ENCODE measurements at places on chromosomes 11 and 22.

DNA sequence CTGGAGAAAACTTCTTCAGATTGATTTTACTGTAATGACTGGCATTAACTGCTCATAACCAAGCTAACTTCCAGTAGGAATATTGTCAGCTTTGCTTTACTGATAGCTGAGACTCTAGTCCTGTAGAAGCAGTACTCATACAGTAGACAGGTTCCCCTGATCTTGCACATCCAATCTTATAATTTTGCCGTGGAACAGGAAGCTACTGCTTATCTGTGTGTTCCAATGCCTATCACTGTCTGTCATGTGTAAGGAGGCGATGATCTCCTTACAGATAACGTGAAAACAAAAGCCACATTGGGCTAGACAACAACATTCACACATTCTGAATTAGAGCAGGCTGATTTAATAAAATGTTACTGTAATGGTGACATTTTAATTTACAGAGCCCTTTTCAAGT lies 13.2 kb downstream of the HSD17B12 start:
- no peak for DNase-seq

GRCh38 chr22:38305471-38306448 lies 11.5 kb downstream of the CSNK1E start:
- DNase-seq: peak; percentile 38

DNA sequence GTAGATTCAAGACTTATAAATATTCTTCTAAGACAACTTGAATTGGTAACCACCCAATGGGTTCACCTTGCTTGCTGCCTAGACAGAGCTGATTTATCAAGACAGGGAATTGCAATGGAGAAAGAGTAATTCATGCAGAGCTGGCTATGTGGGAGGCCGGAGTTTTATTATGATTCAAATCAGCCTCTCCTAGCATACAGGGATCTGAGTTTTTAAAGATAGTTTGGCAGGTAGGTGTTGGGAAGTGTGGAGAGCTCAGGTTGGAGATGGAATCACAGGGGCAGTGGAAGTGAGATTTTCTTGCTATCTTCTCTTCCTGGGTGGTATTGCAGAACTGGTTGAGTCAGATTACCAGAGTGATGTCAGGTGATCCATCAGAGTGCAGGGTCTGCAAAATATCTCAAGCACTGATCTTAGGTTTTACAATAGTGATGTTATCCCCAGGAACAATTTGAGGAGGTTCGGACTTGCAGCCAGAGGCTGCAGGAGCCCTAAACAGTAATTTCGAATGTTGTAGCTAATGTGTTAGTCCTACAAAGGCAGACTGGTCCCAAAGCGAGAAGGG lies 1448.6 kb upstream of the RAG2 start:
- no peak for DNase-seq

- DNase-seq: no peak
These were observed 3.9 kb downstream of the HTATIP2 start for GRCh38 chr11:20367313-20367948.

GRCh38 chr11:65410936-65411680 lies 11.5 kb upstream of the NEAT1 start:
- no peak for DNase-seq

DNA sequence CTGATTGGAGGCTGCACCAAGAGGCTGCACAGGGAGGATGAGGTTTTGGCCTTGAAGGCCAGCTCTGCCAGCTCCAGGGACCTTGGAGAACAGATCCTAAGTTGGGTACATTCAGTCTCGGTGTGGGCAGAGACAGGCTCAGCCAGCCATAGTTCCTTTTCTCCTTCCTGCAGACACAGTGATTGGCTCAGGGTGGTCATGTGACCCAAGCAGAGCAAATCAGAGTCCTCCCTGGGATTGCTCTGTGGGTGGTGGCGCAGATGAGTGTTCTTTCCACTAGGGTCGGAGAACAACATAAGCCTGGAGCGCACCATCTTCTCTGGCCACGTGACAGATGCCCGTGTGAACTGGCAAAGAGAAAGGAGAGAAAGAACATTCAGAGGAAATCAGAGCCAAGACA lies 47.1 kb upstream of the CCND1 start:
- DNase-seq: no peak

DNA sequence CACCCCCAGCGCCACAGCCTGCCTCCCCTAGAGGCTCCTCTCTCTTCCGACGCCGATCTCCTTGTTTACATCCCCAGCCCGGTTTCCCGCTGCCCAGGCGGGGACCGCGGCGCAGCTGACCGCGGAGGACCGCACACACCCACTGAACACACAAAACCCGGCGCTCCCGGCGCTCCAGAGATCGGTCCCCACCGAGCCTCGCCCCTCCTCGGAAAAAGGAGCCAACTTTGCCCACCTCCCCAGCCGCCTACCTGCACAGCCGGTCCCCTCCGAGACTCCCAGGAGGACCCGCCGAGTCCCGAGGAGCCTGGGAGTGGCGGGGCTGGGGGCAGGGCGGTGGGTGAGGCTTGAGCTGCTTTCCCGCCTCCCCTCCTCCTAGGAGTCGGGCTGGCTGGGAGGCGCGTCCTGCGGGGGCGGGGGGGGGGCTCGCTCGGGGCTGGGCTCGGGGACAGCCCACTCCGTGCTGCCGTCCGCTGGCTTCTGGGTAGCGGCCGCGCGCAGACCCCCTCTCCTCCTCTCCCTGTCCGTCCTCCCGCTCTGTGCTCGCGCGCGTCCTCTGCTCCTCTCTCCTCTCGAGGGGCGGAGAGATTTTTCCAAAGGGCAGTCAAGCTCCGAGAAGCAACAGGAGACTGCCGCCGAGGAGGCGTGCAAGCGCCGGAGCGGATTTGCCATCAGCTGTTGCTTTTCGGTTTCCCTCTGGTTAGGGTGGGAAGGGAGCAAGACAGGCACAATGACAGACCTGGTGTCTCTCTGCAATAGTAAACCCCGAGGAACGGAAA lies at the start of gene FXYD6:
FXYD6 (minus strand) TSS at position 318 of the 779 bp plus-strand sequence. CDS start 33,882 bp downstream, outside the sequence.
- DNase-seq: no peak

DNA sequence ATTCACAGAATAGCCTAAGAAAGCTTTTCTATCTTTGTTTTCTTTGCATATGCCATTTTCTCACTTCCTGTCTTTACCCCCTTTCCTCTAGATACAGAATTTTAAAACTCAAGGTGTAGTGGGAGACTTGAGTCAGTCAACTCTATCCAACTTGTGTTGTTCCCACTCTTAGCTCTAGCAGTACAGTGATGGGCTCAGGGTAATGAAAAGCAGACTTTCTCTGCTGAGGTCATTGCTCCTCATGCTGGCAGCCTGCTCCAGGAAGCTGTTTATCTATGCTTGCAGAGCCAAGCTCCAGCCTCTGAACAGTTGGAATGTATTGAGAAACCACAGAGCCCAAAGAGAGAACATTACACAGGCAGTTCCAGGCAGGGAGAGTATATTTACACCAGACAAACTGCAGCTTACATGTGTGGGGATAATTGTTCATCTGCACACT lies 68.1 kb downstream of the CSTPP1 start:
- DNase-seq: no peak

DNA sequence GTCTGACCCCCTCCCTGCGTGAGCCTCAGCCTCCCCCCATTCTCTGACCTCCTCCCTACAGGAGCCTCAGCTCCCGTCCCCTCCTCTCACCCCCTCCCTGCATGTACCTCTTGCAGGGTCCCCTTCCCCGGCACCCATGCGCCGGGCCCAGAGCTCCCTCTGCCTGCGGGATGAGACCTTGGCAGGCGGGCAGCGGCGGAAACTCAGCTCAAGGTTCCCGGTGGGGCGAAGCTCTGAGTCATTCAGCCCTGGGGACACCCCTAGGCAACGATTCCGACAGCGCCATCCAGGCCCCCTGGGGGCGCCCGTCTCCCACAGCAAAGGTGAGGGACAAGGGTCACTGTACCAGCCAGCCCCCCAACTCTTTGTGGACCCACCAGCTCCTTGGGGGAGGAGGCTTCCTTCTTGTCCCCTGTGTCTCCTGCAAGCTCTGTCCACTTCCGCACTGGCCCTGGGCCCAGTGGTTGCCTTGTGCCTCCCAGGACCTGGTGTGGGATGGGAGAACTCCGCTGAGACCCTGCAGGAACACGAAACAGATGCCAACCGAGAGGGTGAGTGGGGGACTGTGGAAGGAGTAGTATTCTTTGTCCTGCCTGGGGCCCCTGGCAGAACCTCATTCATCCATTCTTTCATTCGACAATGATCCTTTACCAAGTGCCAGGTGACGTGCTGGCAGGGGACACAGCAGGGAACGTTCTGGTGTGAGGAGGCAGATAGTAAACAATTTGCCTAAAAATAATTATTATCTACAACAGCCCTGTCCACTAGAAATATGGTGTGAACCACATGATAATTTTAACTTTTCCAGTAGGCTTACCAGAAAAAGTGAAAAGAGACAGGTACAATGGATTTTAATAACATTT lies 3.7 kb upstream of the RPS6KA4 start:
- DNase-seq: peak; percentile 32

DNA sequence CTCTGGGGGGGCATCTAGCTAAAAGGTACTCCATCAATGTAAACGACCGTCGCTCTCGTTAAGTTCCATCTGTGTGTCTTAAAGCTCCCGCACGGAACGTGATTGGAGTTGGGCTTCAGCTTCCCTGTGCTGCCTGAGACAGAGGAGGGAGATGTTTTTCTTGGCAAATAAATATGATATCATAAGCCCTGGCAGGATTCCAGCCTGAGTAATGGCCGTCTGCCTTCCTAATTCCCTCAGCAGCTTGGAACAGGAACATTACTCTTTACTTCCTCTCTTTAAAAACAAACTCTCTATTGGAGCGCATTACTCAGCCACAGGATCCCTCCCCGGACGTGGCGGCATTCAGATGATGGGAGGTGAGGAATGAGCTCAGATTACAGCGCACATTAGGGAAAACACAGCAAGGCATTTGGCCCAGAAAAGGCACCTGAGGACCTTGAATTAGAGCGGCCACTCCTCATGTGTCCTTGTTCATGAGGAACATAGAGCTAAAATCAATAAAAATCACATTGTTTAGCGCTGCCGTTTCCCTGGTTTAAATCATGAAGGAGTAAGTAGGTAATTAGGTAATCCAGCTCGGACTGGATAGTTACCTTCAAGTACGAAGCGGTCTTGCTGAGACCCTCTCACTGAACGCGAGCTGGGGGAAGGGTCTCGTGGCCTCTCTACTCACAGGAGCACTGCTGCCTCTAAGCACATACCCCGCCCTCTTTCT lies 230.4 kb downstream of the ST3GAL4 start:
- DNase-seq: no peak

GRCh38 chr11:45799562-45799961 lies 5.4 kb upstream of the SLC35C1 start:
- DNase-seq: no peak

DNA sequence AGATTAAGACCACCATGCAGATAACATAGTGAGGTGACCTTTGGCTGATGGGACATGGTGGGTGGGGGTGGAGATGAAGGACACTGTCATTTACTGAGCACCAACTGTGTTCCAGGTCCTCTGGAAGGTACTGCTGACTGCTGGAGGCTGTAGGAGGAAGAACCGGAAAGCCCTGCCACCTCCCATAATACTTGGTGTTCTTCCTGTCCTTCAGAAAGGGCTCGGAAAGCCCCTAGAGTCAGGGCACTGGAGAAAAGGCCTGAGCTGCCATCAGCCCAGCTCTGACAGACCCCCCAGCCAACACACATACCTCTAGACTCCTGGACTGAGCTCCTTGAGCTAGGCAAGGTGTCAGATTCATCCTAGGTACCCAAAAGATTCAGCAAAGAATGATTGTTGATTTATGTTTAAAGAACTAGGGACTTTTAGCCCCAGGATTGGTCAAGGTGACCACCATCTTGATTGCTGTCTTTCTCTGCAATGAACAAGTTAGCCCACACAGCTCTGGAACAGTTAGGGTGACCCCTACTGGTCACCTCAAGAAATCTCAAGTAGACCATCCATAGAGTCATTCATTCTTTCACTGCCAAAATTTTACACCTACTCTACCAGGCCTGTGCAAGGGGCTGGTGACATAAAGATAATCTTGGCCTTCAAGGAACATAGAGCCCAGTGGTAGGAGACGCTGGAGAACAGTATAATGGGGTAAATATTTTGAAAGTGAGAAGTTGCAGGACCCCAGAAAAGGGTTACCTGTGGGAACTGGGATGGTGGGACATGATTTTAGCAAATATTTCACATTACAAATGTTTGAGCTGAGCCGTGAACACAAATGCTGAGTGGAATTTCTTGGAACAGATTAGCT lies 39.4 kb downstream of the IRAG1 start:
- peak; percentile 28 for DNase-seq

DNA sequence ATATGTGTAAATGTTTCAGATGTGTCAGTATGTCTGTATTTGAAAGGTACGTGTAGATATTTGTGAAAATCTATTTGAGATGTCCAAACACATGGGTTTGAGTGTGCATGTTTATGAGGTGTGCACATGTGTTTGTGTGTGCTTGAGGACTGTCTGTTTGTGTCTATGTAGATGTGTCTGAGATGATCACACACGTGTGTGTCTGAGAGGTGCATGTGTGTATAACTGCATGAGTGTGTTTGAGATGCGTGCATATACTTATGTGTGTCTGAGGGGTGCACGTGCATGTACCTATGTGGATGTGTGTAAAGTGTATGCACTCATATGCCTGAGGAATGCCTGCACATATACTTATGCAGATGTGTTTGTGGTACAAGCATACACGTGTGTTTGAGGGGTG lies 584.4 kb downstream of the BUD13 start:
- DNase-seq: no peak

DNA sequence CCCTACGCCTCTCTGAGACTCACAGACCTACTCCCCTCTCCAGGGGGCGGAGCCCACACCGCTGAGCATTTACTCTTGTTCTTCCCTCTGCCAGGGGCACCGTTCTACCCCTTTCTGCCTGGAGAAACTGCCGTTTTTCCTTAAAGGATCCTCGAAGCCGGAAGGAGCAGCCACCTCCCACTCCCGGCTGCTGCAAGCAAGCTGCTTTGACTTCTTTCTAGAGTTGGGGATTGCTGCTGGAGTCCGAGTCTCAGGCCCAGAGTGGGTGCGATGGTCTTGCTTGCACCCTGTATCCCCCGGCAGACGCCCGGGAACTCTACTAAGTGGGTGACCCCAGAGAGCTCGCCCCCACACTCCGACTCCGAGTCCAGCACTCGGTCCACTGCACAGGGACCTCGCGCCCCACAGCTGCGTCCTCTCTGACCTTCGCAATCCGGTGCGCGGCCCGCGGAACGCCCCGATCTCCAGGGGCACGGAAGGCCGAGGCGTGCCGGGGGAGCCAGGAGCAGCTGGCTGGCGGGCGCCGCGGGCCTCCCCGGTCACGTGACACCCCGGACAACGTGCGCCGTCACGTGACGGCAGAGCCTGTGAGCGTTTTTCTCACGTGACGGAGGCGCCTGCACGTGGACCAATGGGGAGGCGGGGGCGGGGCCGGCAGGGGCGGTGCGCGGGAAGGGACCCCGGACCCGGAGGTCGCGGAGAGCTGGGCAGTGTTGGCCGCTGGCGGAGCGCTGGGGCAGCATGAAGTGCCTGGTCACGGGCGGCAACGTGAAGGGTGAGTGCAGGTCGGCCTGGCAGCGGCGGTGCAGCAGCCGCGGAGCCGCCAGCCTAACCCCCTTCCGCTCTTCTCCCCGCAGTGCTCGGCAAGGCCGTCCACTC lies at the start of gene RAD9A:
RAD9A (plus strand) TSS at position 683 of the 879 bp plus-strand sequence; CDS start at position 742, 59 bp downstream.
- peak; percentile 85 for DNase-seq

GRCh38 chr11:126163074-126163700 lies 48.3 kb downstream of the RPUSD4 start:
- no peak for DNase-seq

DNA sequence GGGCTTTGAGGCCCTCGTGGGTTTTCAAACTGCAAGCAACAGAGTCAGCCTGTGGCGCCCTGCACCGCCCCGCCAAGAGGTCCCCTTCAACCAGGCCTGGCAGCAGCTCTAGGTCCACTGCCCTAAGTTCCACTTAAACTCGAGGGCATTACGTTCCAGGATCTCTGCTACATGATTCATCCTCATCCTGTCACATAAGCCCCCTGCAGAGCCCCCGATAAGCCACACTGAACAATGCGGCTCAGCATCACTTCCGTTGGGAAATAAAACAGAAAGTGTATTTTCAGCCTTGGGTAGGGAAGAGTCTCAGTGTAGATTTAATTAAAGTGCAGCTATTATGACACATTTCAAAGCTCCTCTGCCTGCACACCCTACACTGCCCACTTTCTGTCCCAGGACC lies 24.6 kb downstream of the SULT4A1 start:
- DNase-seq: no peak

All from memory B cell (primary cell).